ENCODE measurements at places on chromosomes 2 and 18. TPM values are rescaled to one million over a fixed set of nuclear protein-coding genes. Genes with fewer than 3 reads are reported as not detected.

CTLA4 gene
- total RNA-seq, result 0.22 TPM

DNA sequence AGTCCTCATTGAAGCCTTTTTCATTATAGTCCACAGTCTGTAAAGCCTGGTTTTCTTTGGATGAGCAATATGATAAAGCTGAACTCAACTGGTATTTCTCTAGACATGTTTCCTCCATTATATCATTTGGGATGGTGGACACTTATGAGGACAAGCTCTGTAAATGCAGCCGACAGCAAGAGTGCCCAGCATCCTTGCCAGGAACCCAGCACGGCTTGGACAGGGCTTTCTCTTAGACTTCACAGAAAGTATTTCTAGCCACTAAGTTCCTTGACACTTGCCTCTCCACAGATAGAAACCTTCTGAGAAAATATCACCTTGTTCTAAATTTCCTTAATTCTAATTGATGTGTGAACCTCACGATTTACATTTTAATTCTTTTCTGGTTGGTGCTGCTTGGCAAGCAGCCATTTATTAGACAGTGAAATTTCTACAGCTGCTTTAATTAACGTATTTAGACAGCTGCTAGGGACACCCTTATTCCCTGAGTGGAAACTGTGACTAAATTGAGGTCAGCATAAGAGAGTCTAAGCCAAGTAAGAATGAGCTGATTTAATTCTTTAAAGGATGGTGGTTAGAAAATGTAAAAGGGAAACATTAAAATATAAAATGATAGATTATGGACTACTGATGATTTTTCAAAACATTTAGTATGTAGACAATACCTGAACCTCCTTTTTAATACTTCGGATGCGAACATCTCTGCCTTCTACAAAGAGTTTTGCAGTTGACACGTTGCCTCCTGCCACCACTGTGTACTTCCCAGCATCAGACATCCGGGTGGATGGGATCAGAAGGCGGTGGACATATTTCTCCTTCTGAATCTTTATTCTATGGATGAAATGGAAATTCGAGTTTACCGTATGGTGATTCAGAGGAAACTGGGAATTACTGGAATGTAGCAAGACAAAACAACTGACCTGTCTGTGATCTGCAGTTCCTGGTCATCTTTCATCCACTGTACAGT lies 39.8 kb downstream of the TTN start:
- no peak for DNase-seq

DNA sequence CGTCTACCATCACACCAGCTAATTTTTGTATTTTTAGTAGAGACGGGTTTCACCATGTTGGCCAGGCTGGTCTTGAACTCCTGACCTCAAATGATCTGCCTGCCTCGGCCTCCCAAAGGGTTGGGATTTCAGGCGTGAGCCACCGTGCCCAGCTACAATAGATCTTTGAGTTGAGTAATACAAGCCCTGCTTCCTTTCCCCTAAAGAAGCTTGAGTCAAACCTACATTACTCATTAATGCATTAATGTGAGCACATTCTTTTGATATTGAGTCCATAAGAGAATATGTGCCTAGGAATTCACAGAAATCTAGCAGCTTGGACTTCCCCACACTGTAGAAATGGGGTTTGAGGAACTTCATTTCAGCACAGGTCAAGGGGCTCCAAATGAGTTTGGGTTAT lies 39.6 kb downstream of the PSMG2 start:
- DNase-seq, result no peak

- peak; percentile 83 for DNase-seq
These were observed 73.0 kb downstream of the NCAPH start for GRCh38 chr2:96408616-96409015.

DNA sequence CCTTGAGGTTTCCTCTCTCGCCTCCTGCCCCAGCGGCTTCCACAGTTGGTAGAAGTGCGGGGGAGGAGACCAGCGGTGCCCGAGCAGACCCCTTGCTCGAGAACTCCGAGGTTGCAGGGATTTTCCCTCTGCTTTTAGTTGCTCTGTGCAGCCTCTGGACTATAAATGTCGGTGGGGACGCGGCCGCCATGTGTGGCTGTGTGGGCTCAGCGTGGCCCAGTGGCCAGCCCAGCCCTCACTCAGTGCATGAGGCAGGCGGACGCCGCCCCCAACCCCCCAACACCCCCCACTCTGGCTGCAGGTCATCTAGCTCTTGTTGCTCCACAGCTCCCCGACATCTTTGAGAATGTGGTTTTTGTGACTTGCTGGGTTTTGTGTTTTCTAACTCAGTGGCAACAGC lies 15.3 kb upstream of the D2HGDH start:
- no peak for DNase-seq
